Activated gamma-delta T cell treated with Interleukin-2 at 50 U/mL for 16 hours (primary cell): ENCODE measurements at places on chromosomes 2 and 18.

DNA sequence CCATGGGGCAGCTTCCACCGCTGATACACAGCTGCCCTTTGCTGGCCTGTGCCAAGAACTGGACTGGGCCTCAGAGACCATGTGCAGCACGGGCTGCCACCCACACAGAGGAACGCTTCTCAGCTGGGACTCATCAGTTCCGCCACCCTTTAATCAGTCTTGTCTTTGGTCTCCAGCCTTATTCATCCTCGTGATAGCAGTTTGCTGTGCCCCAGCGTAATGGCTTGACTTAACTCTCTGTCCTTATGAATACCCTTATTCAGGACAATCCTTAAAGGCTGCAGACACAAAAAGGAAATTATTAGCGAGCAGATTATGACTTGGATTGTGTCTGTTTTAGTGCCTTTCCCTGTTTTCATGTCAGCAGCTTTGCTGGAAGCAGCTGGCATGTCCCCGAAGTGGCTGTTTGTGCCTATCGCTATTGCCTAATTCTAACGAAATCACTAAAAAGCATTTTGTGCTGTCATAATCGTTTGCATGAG, 108.9 kb upstream of the DAPL1 start:
- DNase-seq = no peak

- no peak for DNase-seq
These were observed 234.7 kb downstream of the ATAD2B start for GRCh38 chr2:23692263-23692662.

GRCh38 chr18:54389143-54389505, 31.4 kb downstream of the C18orf54 start:
- no peak for DNase-seq

GRCh38 chr2:166632616-166633015, 138.6 kb upstream of the SCN7A start:
- DNase-seq = no peak

GRCh38 chr2:44110444-44110843, 58.2 kb upstream of the PPM1B start:
- no peak for DNase-seq

GRCh38 chr2:10004401-10004800, 38.9 kb upstream of the KLF11 start:
- no peak for DNase-seq

GRCh38 chr2:209525331-209525730, 101.5 kb downstream of the MAP2 start:
- DNase-seq = no peak

- DNase-seq = no peak
These were observed 1.3 kb upstream of the TOGARAM2 start for GRCh38 chr2:28979576-28980366.

DNA sequence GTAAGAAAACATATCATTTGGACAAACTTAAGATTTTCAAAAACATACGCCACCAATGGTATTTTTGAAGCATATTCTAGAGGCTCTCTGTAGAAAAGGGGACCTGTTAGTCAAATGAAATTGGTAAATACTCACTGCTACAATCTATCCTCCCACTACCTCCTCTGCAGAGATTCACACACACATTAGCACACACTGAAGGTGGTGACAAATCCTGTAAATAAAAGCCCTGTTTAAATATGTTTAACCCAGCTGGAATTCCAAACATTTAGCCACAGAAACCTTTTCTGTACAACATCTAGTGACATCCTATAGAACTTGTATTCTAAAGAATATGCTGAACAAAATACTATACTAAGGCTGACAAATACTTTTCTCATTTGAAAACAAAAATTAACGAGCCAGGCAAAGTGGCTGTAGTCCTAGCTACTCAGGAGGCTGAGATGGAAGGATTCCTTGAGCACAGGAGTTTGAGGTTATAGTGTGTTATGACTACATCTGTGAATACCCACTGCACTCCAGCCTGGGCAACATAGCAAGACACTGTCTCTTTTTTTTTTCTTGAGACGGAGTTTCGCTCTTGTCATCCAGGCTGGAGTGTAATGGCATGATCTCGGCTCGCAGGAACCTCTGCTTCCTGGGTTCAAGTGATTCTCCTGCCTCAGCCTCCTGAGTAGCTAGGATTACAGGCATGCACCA, 25.9 kb downstream of the ALS2 start:
- DNase-seq = no peak

GRCh38 chr2:11661891-11662435, 8.0 kb downstream of the NTSR2 start:
- DNase-seq = no peak

DNA sequence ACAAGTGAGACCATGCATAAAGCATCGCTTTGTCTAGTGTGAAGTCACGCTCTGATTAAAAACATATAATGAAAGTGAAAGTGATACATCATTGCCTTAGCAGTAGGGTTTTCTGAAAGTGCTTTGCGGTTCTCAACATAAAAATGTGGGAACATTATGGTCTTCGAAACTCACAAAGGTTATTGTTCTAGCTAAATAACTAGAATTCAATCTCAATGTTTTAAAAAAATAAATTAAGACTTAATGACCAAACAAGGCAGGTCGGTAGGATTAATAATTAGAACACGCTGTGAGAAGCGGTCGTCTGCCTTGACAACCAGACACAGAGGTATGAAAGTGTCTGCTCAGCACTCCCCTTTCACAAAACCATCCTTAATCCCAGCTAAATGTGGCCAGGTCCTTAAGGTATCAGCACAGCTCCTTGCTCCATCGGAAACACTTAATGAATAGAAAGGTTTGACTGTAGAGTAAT, 42.2 kb downstream of the KLHL14 start:
- no peak for DNase-seq

GRCh38 chr2:1713839-1714236, 30.5 kb downstream of the PXDN start:
- DNase-seq = no peak

GRCh38 chr18:9704233-9705118, 3.6 kb upstream of the RAB31 start:
- DNase-seq = no peak

- DNase-seq = no peak
These were observed 49.4 kb downstream of the CCDC102B start for GRCh38 chr18:68847219-68847837.

DNA sequence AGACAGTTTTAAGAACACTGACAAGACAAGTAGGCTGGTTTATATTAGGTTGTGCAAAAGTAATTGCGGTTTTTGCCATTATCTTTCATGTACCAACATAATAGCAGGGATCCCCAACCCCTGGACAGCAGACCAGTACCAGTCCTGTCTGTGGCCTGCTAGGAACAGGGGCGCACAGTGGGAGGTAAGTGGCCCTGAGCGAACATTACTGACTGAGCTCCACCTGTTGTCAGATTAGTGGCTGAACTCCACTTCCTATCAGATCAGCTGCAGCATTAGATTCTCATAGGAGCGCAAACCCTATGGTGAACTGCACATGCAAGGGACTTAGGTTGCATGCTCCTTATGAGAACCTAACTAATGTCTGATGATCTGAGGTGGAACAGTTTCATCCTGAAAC, 921.9 kb downstream of the CCDC85A start:
- no peak for DNase-seq

DNA sequence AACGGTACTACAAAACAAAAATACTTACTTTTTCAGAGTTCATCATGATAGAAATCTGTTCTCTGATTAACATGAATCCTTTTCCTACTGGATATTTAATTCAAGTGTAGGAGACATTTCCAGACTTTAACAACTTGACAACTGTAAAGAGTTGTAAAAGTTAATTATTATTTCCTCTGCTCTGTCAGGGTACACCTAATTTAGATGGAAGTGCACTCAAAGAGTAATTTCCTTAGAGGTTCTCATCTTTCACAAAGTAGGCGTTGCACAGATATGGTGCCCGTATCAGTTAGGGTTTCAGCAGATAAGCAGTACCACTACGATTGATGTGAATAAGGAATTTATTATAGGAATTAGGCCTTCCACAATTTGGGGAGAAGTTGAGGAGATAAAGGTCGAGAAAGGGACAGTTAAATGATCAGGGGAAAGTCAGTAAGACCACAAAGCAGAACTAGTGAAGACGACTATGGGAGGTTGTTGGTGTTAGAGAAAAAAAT, 16.2 kb upstream of the PDE11A start:
- no peak for DNase-seq

DNA sequence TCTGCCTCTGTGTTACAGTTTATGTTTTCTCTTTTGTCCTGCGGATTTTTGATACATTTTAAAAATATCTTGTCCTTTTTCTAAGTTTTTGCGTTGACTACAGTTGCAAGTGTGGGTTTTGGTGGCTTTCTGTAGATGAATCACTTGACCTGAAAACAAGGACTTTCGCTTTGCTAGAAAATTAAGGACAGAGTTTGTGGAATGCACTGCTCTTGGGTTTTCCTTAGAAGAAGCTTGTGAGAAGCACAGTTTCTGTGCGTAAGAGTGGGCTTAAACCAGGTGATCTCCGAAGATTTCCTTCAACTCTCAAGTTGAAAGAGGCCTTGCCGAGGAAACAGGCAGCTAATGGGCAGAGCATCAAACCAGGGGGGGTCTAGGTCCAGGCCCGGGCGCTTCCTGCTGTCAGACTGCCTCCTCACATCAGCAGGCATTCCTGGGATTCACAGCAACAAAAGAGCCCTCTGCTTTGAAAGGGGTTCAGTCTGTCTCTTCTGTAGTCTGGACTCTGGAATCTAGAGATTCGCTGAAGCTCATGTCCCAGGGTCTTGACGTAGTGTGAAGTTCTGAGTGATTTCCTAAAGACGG, 17.3 kb downstream of the NCK2 start:
- DNase-seq = no peak

DNA sequence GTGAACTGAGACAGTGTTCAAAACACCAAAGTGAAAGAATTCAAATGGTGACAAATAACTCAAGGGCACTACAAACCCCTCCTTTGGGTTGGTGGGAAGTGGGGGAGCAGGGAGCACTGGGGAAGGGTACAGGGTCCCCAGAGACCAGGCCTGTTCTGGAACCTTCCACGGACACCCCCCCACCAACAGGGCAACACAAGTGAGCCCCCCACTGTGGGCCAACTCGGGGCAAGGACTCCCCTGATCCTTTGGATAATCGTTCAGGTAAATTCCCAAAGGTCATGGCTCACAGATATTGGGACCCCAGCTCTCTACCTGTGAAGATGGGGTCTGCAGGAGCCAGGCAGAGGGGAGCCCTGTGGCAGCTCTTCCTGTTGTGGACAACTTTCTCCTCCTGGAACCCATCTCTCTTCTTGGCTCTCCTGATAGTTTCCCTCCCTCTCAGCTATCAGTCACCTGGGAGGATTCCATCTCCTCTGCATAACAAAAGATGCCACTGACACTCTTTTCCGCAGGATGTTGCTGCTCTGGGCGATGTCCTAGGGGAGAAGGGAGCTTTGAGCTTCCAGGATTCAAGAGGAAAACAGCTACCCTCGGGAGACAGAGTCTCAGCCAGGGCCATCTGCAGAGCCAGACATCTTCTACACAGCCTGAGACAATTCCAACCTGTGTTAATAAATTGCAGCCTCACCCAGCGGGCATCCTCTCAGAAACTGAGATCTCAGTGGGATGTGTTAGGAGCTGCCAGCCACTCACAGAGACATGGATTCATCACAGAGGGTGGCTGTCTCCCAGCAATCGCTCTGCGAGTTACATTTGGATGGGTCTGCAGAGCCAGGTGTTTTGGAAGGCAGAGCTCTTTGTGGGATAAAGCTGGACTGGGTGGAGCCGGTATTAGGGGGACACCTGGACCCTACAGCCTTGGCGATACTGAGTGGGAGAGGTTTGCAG, 35.4 kb downstream of the MBP start:
- no peak for DNase-seq

- no peak for DNase-seq
These were observed 22.0 kb upstream of the GMPPA start for GRCh38 chr2:219476652-219477151.

- DNase-seq = no peak
These were observed 91.4 kb upstream of the AQP4 start for GRCh38 chr18:26956863-26957262.

GRCh38 chr2:119264781-119265692, 41.4 kb downstream of the STEAP3 start:
- no peak for DNase-seq

GRCh38 chr2:240670402-240670801, 12.3 kb downstream of the AQP12B start:
- no peak for DNase-seq

DNA sequence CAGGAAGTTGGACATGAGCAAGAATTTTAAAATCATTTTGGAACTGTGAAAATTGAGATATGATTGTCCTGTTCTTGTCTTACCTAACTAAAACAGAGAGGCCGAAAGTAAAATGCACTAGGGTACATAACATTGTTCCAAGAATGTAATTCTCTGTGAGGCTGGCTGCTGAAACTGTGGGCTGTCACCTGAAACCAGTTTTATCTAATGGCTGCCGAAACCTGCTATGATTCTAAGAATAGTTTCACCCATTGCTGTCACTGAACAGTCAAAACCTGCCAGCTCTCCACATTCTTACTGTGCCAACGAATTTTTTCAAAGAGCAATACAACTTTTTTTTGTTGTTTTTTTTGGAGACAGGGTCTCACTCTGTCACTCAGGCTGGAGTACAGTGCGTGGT, 119.3 kb upstream of the ZSWIM2 start:
- DNase-seq = no peak

GRCh38 chr18:49708662-49709346, 104.5 kb downstream of the ACAA2 start:
- no peak for DNase-seq

DNA sequence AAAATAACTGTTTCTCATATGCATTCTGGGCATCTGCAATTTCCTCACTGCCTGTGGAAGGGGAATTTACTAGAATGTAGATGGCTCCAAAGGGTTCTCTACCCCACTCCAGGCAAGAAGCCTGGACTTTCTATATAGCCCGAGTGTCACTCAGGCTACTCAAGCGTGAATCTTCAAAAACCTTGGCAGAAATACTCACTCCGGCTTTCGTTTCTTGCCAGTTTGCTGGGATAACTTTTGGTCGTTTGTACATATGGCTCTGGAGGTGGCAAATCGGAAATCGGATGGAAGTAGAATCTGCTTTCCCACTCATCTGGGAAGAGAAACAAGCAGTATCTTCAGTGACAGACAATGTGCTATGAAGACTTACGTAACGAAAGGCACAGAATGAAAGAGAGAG, 30.7 kb downstream of the WIPF1 start:
- DNase-seq = no peak

- DNase-seq = no peak
These were observed 76.2 kb upstream of the UPP2 start for GRCh38 chr2:158025255-158025996.
